ENCODE measurements at places on chromosomes 16 and 17.
A peak's percentile ranks its signal among the peaks of the same experiment; 100 is the strongest.

- no peak for DNase-seq
These were observed 2.1 kb downstream of the GSE1 start for GRCh38 chr16:85615014-85615851.

- peak; percentile 68 for DNase-seq
These were observed 13.9 kb upstream of the OR1F1 start for GRCh38 chr16:3173892-3174617.

- DNase-seq, result peak; percentile 72
These were observed 7.2 kb upstream of the KRT36 start for GRCh38 chr17:41496803-41497484.

DNA sequence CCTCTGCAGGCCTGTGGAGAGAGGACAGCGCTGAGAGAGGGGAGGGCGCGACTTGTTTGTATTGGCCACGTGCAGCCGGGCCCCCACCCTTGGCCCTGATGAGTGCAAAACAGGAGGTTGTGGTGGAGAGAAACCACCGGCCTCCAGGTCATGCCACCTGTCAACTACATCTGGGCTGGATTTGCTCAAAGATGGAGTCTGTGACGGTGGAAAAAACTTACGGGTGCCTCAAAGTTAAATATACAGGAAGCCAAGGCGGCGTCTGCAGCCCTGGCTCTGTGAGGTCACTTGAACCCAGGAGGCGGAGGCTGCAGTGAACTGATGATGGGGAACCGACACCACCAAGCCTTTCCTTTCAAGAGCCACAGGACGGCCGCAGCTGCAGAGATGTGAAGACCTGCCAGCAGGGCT lies 15.7 kb downstream of the C16orf74 start:
- no peak for DNase-seq

DNA sequence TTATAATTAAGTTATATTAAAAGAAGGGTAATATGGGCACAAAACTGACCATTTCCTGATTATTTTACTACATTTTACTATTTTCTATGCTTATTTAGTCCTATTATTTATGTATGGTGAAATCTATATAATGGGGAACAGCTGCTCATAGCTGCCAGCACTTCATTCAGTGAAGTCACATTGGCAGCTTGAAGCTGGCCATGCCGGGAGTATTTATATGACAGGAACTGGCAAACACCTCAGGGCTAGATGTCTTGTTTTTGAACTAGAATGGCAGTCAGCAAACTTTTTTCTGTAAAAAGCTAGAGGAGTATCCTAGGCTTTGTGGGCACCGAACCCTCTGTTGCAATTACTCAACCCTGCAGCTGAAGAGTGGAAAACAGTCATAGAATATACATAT lies 104.1 kb downstream of the CDH13 start:
- no peak for DNase-seq

DNA sequence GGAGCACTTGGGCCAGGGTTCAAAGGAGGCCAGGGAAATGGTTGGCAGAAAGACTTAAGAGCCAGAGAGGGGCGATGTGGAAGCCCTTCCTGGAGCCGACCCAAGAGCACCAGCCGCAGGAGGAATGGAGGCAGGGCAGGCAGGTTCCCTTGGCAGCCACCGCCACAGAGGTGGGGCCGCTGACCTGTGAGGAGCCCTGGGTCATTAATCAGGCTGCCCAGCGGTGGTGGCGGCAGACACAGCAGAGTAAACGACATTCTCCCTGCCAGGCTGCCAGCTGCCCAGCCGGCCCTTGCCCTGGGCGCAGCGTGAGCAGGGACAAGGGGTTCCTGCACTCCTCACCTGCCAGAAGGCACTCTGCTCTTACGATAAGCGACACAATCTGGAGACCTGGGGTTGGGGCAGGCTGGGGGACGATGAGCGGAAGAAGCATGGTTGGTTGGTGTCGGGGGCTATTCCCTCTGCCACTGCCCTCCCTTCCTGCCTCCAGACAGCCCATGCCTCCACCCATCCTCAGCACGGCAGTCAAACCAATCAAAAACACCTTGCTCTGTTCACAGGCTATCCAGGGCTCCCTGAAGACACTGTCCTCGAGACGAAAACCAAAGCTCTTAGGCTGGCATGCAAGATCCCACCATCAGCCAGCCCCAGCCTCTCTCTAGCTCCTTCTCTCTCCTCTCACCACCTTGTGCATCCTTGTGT lies 40.9 kb downstream of the PLXDC1 start:
- DNase-seq, result no peak

DNA sequence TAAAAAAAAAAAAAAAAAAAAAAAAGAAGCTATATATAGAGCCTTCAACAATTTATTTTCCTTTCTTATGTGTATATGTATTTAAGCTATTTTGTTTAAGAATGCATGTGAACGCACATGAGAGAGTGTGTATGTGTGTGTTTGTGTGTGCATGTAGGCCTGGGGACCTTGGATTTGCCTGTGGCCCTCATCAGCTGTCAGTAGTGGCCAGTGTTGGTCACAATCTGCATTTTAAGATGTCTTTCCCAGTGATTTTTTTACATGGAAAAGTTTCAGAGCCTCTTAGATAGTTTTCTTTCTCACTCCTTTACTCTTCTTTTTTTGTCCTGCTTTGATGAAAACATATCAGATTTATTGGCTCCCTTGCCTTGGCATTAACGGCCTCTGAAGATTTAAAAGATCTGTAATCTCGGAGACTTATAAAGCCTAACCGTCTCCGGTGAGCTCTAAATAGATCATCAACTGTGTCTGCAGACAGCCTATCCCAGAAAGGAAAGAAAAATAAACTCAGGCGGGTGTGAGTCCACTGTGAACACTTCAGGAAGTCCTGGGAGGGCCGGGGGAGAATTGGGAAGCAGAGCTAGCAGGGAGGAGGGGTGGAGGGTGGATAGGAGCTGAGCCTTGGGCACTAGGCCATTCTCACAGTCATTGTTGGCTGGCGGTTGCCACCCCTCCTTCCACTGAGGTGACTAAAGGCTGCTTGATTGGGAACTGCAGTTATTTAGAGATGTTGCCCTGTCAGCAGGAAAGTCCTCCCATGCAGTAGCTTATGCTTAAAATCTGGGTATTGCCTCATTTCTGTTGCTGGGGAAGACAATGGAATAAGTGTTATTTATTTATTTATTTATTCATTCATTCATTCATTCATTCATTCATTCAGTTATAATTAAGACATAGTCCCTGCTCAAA lies 86.8 kb downstream of the WWP2 start:
- DNase-seq, result peak; percentile 43

- no peak for DNase-seq
These were observed 5.0 kb upstream of the MYL4 start for GRCh38 chr17:47203984-47204721.

DNA sequence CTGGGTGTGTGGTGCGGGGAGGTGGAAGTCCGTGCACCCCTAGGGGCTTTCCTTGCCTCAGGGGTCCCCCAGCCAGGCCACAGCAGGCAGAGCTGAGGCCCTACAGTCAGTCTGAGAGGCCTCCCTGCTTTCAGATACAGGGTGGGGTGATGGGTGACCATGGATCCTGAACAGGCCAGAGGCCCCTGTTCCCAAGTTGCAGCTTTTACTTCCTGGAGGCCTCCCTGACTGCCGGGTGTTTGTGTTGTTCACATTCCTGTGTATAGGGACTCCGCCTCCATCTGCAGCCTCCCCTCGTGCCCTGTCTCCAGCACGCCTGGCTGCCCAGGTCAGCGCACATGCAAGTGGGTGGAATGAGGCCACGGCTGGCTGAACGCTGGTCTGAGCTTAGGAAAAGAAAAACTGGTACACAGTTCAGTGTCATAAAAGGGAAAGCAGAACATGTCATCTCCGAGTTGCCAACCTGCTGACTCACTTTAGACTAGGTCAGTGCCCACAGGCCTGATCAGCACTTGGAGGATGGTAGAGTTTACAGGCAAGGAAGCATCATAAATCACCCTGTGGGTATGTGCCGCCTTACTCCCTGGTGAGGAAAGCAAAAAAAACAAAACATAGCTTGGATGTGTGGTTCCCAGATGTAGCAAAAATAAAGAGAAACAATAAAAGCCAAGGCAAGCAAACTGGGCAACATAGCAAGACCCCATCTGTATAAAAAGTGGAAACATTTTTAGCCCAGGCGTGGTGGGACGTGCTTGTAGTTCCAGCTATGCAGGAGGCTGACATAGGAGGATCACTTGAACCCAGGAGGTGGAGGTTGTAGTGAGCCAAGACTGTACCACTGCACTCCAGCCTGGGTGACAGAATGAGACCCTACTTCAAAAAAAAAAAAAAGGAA lies 6.2 kb upstream of the SLC7A6 start:
- no peak for DNase-seq

GRCh38 chr17:81601525-81602120 lies 35.3 kb downstream of the NPLOC4 start:
- DNase-seq, result peak; percentile 48

GRCh38 chr17:41586863-41587495 lies at the start of gene KRT14:
TSS of gene KRT14 (minus strand) at chr17:41586895. CDS start at chr17:41586834, 61 bp downstream.
- DNase-seq, result no peak

DNA sequence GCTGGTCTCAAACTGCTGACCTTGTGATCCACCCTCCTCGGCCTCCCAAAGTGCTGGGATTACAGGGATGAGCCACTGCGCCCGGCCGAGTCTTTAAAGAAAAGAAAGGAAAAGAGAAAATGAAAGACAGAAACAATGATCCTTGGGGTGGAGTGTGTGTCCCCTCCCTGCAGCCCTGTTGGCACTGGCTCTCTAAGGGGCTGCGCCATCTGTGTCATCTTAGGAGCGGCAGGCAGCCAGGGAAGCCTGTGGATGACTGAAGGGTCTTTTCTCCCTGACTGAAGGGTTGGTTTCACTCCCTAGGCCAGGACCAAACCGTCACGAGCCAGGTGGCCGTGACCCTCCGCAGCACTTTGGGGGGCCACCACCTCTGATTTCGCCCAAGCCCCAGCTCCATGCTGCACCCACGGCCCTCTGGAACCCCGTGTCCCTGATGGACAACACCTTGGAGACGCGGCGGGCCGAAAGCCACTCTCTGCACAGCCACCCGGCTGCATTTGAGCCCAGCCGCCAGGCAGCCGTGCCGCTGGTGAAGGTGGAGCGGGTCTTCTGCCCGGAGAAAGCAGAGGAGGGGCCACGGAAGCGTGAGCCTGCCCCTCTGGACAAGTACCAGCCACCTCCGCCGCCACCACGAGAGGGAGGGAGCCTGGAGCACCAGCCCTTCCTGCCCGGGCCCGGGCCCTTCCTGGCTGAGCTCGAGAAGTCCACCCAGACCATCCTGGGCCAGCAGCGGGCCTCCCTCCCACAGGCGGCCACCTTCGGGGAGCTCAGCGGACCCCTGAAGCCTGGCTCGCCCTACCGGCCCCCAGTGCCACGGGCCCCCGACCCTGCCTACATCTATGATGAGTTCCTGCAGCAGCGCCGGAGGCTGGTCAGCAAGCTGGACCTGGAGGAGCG lies 27.7 kb downstream of the GINS2 start:
- DNase-seq, result no peak

DNA sequence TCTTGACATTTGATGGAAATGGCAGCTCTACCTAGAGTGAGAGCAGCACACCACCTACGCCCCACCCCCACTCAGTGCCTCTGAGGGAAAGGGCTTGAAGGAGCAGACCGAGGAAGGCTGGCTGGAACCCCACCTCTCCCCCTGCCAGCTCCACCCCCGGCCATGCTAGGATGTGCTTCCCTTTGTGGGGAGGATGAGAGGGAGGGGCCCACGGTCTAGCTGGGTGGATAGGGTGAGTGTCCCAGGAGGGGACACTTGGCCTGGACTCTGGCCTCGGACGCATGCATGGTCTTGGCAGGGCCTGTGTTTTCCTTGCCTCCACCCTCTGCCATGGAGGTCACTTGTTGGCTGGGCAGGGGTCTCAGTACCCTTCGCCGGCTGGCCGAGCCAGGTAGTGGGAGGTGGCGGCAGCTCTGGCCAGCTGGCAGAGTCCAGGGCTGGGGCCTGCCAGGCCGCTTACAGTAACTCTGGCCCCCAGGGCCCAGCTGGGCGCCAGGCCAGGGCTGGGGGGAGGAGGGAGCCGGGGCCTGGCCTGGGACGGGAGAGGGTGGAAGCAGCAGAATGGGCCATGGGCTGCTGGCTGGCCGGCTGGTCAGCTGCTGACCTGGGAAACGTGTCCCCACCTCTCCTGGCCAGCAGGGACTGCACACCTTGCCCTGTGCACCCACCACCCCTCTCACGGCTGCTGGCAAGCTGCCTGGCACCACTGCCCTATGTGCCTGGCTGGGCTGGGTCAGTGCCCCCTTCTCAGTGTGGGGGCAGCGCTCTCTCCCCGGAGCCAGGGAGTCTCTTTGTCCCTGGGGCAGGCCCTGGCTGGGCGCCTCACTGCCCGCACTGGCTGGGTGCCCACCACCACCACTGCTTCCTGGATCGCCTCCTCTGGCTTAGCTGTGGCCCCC lies 23.0 kb downstream of the RARA start:
- no peak for DNase-seq

- no peak for DNase-seq
These were observed 23.3 kb downstream of the NOS2 start for GRCh38 chr17:27776882-27777624.

- no peak for DNase-seq
These were observed 9.6 kb upstream of the DLX4 start for GRCh38 chr17:49959183-49959935.

GRCh38 chr17:77880711-77881450 lies 77.6 kb upstream of the TNRC6C start:
- no peak for DNase-seq

DNA sequence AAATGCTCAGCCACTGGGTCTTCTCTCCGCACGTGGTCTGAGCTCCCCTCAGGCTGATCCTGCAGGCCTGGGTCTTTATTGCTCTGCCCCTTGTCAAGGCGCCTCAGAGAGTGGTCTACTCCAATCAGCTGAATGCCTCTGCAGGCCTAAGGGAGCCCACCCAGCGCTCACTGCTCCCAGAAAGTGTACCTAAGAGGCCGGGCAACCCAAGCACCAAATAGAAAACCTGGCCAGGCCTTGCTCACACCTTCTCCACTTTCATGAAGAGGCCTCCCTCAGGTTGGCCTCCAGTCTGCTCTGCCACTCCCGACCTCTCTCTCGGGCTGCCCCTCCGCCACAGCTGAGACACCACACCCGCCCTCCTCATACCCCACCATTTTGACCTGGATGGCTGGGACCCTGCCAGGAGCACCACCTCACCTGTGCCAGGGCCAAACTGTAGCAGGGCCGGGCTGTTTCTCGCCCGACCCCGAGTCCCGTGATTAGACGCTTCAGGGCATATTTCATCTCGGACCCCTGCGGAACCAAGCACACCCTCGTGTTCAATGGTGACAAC lies 665 bp downstream of the MYBBP1A start:
- DNase-seq, result peak; percentile 11

DNA sequence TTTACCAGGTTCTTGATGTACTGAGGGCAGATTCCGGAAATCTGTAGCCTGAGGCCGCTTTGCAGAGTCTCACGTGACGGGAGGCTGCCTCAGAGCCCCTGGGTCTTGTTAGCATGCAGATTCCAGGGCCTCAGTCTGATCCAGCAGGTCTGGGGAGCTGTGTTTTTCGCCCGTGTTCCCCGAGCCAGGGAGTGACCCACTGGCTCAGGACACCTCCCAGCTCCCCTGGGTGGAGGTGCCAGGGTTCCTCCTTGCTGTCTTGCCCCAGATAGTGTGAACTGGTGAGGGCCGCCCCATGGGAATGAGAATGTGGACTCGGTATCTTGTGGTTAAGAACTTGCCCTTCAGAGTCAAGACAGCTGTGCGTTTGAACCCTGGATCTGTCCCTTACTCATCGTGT lies 98.6 kb downstream of the OR1D5 start:
- DNase-seq, result no peak

GRCh38 chr17:5418858-5419355 lies 555 bp downstream of the NUP88 start:
- DNase-seq, result no peak
